ENCODE measurements at places on chromosomes 2 and 18. TPM values are rescaled to one million over a fixed set of nuclear protein-coding genes. Genes with fewer than 3 reads are reported as not detected.

- DNase-seq: no peak
Measured at GRCh38 chr2:27018142-27018541, 14.6 kb upstream of the TMEM214 start.

GRCh38 chr2:200363279-200363678 lies 56.8 kb downstream of the SPATS2L start:
- no peak for DNase-seq

- no peak for DNase-seq
Measured at GRCh38 chr2:129443865-129444739, 535.4 kb upstream of the RAB6C start.

DNA sequence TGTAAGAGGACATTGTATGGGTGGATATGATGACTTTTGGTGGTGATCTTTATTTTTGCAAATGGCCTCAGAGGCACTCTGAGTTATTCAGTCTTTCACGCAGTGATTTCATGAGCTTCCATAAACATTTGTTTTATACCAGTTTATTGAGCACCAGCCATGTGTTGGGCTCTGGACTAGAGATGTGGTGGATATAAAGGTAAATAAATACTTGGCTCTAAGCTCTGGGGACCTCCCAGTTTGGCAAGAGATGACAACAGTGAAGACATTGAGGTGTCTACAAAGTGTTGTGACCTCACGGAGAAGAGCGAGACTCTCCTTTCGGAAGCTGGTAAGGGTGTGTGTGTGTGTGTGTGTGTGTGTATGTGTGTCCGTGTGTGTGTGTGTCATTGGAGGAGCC lies 146.4 kb downstream of the TANC1 start:
- DNase-seq: no peak

GRCh38 chr18:52829320-52829719 lies 489.3 kb downstream of the DCC start:
- no peak for DNase-seq

DNA sequence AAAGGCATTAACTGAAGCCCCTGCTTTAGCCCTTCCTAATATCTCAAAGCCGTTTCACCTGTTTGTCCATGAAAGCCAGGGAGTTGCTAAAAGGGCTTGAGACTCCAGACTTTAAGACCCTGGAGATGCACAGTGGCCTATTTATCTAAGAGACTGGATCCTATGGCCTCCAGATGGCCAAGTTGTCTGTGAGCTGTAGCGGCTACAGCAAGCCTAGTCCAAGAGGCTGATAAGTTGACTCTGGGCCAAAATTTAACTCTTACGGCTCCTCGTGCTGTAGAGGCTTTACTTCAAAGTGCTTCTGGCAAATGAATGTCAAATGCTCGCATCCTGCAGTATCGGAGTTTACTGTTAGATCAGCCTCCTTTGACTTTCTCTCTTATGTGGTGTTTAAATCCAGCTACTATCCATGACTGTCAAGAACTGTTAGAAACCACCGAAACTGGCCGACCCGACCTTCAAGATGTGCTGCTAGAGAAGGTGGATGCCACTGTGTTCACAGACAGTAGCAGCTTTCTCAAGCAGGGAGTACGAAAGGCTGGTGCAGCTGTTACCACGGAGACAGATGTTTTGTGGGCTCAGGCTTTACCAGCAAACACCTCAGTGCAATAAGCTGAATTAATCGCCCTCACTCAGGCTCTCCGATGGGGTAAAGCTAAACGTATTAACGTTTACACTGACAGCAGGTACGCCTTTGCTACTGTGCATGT lies 336.7 kb upstream of the CNTNAP5 start:
- DNase-seq: no peak

- no peak for DNase-seq
Measured at GRCh38 chr18:58534535-58535301, 94.2 kb downstream of the ALPK2 start.

DNA sequence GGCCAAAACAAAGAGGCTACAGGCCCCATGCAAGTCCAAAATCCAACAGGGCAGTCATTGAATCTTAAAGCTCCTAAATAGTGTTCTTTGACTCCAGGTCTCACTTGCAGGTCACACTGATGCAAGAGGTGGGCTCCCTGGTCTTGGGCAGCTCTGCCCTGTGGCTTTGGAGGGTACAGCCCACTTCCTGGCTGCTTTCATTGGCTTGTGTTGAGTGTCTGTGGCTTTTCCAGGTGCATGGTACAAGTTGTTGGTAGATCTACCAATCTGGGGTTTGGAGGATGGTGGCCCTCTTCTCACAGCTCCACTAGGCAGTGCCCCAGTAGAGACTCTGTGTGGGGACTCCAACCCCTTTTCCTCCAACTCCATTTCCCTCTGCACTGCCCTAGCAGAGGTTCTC lies 115.8 kb upstream of the ALKAL2 start:
- DNase-seq: no peak

DNA sequence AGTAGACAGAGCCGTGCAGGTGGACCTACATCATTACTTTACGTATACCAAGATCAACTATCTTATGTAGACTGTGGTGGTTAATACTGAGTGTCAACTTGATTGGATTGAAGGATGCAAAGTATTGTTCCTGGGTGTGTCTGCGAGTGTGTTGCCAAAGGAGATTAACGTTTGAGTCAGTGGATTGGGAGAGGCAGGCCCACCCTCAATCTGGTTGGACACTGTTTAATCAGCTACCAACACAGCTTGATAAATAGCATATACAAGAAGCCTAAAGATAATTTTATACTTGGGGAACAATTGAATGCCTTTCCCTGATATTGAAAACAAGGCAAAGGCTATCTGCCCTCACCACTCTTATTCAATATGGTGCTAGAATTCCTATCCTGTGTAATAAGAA lies 604.2 kb upstream of the ZEB2 start:
- DNase-seq: no peak

DNA sequence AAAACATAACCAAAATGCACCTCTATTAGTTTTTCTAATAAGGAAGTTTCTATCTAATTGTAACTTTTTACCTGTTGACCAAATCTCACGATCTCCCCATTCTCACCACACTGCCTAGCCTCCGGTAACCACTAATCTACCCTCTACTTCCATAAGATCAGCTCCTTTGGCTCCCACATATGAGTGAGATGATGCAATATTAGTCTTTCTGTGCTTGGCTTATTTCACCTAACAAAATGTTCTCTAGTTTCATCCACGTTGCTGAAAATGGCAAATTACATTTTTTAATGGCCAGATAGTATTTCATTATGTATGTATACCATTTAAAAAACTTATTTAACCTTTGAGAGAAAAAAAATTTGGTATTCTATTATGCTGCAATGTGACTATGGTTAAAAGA lies 379.0 kb upstream of the NXPH2 start:
- DNase-seq: no peak

CAPN14 gene
- total RNA-seq: under 0.01 TPM

ANTXR1 gene
- total RNA-seq: 123 TPM

LYPD6B gene
- 2.9 TPM for total RNA-seq
